Testis (tissue), 5 donors: ENCODE measurements at places on chromosomes 6 and 20. TPM values are rescaled to one million over a fixed set of nuclear protein-coding genes. Genes with fewer than 3 reads are reported as not detected.

Gene KIF25
- 5.0 TPM for total RNA-seq

Gene CNKSR3
- total RNA-seq: 26.0 TPM

Gene PCIF1
- total RNA-seq: 48.7 TPM

Gene PPP1R18
- total RNA-seq: 9.0 TPM

- DNase-seq: peak; percentile 25
- H3K4me1 ChIP-seq: no peaks in the 10 kb centered on the region
- no peaks in the 10 kb centered on the region for H3K36me3 ChIP-seq
- no peak overlapping the region for H3K27ac ChIP-seq
Measured at GRCh38 chr6:4466769-4467480, 309.3 kb upstream of the CDYL start.

DNA sequence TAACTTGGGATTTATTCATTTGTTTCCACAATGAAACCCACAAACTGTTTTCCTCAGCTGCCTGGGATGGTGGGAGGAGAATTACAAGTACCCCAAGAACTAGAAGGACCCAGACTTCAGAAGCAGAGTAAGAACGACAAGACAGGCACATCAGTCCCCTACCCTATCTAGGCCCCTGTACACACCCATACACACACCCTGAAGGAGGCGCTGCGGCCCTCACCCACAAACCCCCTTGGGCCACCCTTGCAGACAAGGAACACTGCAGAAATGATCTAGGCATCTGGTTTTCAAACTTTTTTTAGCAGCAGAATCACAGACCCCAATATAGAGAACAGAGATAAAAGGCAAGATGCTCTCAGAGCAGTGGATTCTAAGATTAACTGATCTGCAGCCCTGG lies 55.0 kb downstream of the TRERF1 start:
- no peaks in the 10 kb centered on the region for H3K27me3 ChIP-seq
- no peak overlapping the region for H3K4me3 ChIP-seq
- no peaks in the 10 kb centered on the region for H3K36me3 ChIP-seq
- peaks cover 12% of the 10 kb centered on the region for H3K4me1 ChIP-seq

DNA sequence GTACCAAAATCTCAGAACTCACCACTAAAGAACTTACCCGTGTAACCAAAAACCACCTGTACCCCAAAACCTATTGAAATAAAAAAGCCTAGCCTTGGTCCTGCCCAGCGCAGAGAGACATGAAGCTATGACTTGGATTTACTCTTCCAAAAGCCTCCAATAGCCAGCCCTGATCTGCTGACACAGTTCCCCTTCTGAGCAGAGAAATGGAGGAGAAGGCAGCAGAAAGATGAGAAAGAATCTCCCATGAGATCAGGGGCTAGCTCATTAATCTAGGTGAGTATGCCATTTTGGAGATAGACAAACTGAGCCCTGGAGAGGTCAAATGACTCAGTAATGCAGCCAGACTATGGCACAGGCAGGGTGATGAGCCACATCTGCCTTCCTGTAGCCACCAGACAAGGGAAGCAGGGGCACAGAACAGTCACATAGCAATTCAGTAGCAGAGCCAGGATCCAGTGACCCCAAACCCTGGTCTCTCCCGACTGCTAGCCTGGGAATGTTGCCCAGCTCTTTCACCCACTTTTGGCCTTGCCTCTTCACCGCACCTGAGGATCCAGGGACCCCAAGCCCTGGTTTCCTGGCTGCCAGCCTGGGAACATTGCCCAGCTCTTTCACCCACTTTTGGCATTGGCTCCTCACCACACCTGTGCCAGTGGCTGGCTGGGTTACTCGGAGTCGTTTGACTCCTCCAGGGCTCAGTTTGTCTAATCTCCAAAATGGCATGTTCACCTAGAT lies 7.2 kb upstream of the SDCBP2 start:
- no peak overlapping the region for H3K4me3 ChIP-seq
- no peaks in the 10 kb centered on the region for H3K27me3 ChIP-seq
- no peak for DNase-seq
- no peaks in the 10 kb centered on the region for H3K36me3 ChIP-seq

GRCh38 chr6:113147544-113147943 lies 709.6 kb upstream of the MARCKS start:
- no peak overlapping the region for H3K4me3 ChIP-seq
- no peak overlapping the region for H3K27ac ChIP-seq
- no peaks in the 10 kb centered on the region for H3K27me3 ChIP-seq
- H3K36me3 ChIP-seq: no peaks in the 10 kb centered on the region

GRCh38 chr6:8758412-8758811 lies 323.1 kb upstream of the SLC35B3 start:
- H3K4me1 ChIP-seq: no peaks in the 10 kb centered on the region
- H3K27me3 ChIP-seq: no peaks in the 10 kb centered on the region
- no peaks in the 10 kb centered on the region for H3K36me3 ChIP-seq

- no peaks in the 10 kb centered on the region for H3K36me3 ChIP-seq
- no peak overlapping the region for H3K4me3 ChIP-seq
- no peak for DNase-seq
- H3K4me1 ChIP-seq: no peaks in the 10 kb centered on the region
- no peaks in the 10 kb centered on the region for H3K27me3 ChIP-seq
Measured at GRCh38 chr6:137570393-137570792, 76.2 kb upstream of the OLIG3 start.

GRCh38 chr20:19926591-19926990 lies 90.6 kb upstream of the NAA20 start:
- no peak overlapping the region for H3K27ac ChIP-seq
- H3K27me3 ChIP-seq: no peaks in the 10 kb centered on the region
- H3K36me3 ChIP-seq: no peaks in the 10 kb centered on the region
- no peak overlapping the region for H3K4me3 ChIP-seq
